ENCODE measurements at places on chromosomes 6 and 20.

DNA sequence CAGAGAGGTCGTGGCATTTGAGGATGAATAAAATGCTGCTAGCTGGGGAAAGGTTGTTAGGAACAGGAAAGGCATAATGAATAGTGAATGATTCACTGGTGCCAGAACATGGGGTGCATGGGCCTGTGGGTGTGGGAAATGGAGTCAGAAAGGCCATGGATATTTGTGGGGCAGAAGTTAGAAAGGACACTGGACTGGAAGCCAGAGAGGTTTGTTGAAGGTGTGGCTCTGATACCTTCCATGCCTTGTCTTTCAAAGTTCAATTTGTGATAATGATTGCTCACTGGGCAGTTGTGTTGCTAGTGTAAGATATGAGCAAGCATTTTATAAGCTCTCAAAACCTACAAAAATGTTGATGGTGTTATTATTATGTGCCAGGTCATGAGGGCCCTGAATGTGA lies 32.7 kb downstream of the LRRC1 start:
- no peak for DNase-seq

GRCh38 chr20:38123021-38123587 lies 42.0 kb downstream of the TGM2 start:
- peak; percentile 76 for DNase-seq

- no peak for DNase-seq
These were observed 453.1 kb upstream of the SLC35B3 start for GRCh38 chr6:8888468-8888867.

DNA sequence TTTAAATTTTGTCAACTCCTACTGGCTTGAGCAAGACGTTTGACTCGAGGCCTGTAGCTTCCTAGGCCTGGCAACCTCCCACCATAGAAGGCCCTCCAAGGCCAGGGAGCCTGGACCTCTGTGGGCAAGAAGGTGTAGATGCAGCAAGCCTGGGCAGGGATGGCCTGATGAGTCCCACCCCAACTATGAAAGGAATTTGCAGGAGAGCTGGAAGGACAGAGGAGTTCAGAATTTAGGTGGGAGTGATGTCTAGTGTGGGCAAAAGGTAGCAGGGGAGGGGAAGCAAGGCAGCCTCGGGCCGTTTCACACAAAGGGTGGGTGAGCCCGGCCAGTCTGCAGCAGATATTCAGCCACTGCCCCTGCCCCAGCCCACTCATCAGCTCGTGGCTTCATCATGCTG lies 245.2 kb downstream of the CDH26 start:
- DNase-seq, result peak; percentile 58

GRCh38 chr20:35269055-35269781 lies 8.7 kb downstream of the MMP24OS start:
- DNase-seq, result peak; percentile 95

GRCh38 chr6:141024526-141024925 lies 1108.2 kb upstream of the GJE1 start:
- DNase-seq, result no peak

GRCh38 chr6:106048336-106048735 lies 37.8 kb upstream of the PRDM1 start:
- no peak for DNase-seq

Measured in ELF-1 (cell line).